ENCODE measurements at places on chromosomes 2 and 18.

DNA sequence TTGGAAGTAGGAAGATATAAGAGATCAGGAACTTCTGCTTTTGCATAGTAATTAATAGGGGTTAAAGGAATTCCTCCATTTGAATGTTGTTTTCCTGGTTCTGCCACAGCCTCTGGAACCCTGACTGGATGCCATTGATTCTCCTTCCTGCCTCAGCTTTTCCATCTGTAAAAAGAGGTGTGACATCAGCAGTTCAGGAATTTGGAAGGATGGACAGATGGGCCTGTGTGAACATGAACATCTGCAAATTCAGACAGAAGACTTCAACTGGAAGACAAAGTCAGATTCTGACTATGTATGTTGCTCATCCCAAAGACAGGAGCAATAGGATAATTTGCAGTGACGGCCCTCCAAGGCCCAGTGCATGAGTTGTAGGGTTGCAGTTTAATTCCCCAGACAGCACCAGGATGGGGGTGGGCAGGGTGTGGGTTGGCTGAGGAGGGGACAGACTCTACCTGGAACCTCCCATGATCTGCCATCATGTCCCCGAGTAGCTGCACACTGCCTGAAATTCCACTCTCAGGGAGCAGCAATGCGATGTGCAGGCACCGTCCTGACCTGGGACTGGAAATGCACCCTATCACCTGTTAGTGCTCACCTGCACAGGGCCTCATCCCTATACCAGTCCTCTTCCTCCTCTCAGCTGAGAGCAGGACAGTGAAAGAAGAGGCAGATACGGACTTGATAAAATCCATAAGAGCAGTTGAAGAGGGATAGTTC, 98.9 kb upstream of the EPAS1 start:
- DNase-seq, result no peak

- DNase-seq, result no peak
Observed at GRCh38 chr18:62944454-62944853, 229.1 kb downstream of the PHLPP1 start.

DNA sequence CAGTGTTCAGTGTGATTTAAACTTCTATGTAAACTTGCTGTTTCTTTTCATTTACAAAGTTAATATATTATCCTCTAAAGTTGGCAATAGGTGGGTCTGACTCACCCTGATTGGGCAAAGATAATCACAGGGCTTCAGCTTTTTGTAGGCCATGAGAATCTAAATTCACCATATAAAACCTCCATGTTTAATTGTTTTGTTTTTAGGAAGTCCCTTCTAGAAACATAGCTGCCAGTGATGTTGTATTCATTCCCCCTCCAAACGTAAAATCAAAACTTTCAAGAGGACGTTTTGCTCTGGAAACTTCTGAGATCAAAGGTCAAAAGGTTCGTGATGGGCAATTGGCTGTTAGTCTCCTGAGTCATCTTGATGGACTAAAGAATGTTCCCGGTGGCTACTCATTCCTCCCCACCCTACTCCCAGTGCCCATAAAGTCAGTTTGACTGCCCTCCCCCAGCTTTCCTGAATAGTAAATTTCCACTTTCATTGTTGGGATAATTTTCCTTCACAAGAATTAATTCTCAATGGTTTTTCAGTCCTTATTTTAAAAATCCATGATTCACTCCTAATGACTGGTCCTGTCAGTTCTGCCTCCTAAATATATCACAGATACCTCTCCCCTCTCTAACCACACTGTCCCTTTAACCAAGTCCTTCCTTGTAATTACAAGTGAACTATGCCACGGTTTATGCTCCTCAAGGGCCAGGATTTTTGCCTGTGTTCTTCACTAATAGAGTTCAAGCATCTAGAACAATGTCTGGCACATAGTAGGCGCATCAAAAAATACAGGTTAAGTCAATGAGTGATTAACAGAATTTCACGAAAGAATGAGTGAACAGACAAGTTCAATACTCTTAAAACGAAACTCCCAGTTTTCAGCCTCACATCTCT, 164.4 kb upstream of the VRK2 start:
- no peak for DNase-seq

DNA sequence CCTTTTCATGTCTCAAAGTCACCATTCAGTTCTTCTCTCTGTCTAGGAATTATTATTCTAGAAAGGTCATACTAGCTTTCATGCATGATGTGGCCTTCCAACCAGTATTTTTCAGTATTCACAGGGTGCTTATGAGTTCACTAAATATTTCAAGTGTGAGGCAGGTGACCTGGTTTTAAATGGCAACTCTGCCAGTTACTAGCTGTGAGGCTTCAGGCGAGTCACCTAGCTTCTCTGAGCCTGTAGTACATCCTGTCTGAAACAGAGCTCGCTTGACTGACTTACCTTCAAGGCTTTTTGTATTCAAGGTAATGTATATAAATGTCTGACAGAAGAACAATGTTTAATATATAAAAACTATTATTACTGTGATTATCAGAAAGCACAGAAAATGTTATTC, 19.4 kb upstream of the ACVR1 start:
- DNase-seq, result no peak

GRCh38 chr18:78431606-78432005, 548.0 kb upstream of the SALL3 start:
- DNase-seq, result no peak

DNA sequence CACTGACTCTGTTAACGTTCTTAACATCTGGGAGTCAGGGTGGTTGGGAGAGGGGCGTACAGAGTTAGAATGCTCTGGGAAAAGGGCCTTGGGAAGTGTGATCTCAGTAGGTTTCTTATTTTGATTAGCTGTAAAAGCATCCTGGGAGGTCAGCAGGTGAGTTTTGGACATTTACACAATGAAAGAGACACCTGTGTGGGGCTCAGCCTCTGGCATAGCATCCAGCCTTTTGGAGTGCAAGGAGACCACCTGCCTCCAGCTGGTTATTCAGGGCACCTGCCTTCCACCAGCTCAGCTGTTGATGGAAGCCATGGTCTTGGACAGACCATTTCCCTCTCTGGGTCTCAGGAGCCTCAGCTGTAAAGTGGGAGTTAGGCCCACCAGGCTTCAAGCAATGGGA, 49.7 kb downstream of the ACAA2 start:
- no peak for DNase-seq

All from stimulated activated CD4-positive, alpha-beta T cell treated with anti-CD3 and anti-CD28 coated beads, Interleukin-1b, Interleukin-23, amount 100 ng/mL, for 4 hours (primary cell).